Right renal cortex interstitium (tissue), 3 donors: ENCODE measurements at places on chromosomes 16 and 17. TPM values are rescaled to one million over a fixed set of nuclear protein-coding genes. Genes with fewer than 3 reads are reported as not detected.

MMP25 gene
- polyA plus RNA-seq = 0.82 TPM

TPSG1 gene
- 0.54 TPM for polyA plus RNA-seq

TP53TG3B gene
- polyA plus RNA-seq = not detected

NSRP1 gene
- polyA plus RNA-seq = 54.3 TPM

DNA sequence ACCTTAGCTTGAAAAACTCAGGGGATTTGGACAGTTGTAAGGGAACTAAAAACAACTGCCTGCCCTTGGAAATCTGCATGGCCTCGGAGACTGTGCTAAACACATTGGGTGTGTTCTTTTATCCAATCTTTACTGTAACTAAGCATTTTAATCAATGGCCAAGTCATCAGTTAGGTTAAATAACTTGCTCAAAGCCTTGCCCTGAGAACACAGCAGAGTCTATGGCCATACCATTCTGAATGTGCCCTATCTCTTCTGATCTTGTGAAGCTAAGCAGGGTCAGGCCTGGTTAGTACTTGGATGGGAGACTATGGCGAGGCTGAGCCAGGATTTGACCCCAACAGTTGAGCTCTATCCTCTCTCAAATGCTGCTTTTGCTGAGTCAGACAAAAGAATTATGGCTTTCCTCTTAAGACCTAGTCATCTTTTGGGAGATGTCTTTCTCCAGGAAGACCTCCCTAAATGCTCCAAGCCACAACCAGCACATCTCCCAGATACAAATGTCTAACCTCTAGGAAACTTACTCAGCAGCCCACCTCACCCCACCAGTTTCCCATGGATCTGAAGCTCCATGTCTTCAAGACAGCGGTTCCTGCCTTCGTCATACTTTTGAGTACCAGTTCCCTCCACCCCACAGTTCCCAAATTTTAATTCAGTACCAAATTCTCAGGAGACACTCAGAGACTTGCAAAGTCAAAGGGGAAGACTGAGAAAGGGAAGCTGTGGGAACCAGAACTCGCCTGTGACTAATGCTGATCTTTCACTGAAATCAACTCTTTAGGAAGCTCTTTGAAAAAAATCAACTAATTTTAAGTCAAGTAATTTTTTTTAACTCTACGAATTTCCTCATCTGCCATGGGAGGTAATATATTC lies 336.1 kb downstream of the MAF start:
- no peak for DNase-seq

DNA sequence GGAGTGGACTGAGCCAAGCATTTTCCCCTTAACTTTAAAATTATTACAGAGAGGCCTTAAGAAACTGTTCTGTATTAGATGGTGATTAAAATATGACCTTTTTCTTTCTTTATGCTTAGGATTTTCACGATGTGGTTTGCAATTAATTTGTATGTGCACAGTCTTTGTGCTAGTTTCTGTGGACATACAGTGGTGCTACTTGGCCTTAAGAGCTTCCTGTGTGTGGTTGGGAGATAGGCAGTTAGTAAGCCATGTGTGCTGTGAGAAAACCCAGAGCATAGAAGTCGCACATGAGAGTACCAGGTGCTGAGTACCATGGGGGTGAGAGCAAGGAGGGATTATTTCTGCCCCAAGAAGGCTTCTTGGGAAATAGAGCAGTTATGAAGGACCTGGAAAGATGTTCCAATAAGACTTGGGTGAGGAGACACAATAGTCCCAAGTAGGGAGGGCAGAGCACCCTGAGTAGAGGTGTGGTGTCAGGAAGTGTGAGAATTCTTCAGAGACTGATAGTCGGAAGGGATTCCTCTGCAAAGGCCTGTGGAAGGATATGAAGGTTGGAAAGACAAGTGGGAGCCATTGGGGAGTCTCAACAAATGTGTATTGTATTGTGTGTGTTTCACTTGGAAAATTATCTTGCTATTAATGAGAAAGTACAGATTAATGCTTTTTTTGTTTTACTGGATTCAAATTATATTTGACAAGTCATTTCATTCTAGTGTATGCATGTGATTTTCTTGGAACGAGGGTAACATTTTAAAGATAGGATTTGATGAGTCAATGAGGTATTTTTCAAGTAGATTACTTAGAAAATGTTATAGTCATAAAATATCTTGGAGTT lies 239.9 kb downstream of the PRKCA start:
- DNase-seq = no peak

- no peak for DNase-seq
These were observed 641.0 kb upstream of the EEF2KMT start for GRCh38 chr16:5738586-5738985.

DNA sequence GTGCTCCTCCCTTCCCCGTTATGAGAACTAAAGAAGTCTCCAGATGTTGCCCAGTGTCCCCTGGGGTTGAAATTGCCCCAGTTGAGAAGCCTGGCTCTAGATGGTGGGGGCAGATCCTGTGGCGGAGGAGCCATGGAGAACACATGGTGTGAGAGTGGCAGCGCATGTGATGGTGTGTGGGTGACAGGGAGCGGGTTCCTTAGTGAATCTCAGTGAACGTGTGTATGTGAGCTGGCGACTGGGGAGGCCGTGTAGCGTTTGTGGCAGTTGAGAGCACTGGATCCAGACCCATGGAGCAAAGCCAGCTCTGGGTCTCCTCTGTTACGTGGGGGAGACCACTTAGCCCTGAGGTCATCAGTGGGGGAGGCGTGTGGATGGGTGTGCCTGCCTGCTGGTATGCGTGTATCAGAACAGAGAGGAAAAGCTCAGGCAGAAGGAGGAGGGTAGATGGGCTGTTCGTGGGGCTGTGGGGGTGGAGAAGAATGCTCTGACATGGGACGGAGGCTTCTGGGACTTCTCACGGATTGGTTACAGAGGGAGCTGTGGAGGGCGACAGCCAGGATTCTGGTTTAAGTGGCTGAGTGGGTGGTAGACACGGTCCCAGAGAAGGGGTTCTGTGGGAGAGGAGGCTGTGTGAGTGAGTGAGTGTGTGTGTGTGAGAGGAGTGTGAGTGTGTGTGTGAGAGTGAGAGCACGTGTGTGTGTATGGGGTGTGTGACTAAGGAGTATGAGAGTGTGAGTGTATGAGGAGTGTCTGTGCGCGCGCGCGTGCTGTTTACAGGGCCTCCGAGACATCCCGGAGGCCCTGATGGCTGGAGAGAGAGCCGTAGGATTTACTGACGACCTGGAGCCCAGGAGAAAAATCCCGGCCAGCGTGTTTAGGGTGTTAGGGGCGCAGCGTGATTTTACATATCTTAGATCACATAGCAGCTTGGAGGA lies 193.8 kb downstream of the SNX29 start:
- no peak for DNase-seq

GRCh38 chr16:16100631-16101030 lies 122.7 kb downstream of the ABCC6 start:
- no peak for DNase-seq

DNA sequence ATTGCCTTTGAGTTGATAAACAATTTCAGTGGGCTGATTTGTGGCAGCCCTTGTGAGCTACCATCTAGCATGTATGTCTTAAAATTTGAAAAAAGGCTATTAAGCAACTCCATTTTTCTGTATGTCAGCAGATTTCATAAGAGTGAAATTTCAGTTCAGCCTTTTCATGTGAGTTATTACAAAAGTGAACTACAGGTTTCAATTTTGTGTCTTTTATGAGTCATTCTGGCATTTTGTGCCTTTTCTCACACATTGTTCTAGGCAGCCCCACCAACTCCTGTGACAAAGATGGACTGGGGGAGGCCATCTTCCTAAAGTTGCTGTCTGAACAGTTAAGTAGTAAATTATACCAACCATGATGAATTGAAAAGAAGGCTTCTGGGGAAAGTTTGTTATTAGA lies 52.1 kb downstream of the USP10 start:
- DNase-seq = no peak

DNA sequence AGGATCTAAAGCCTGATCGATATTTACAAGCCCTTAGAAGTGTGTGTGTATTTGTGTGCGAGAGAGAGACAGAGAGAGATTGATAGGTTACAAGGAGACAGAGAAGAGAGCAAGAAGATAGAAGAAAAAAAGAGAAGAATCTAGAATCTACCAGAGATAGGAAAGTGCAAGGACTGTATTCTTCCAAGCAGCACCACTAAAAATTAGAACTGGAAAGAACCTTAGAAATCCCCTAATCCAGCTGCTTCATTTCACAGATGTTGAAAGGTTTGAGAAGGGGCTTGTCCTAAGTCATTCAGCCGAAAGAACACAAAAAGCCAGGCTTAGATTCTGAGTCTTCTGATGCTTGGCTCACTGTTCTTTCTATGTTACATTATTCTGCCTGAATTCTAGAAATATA lies 92.2 kb downstream of the HS3ST3A1 start:
- no peak for DNase-seq

- no peak for DNase-seq
These were observed 49.3 kb downstream of the TRAF4 start for GRCh38 chr17:28792877-28793661.

DNA sequence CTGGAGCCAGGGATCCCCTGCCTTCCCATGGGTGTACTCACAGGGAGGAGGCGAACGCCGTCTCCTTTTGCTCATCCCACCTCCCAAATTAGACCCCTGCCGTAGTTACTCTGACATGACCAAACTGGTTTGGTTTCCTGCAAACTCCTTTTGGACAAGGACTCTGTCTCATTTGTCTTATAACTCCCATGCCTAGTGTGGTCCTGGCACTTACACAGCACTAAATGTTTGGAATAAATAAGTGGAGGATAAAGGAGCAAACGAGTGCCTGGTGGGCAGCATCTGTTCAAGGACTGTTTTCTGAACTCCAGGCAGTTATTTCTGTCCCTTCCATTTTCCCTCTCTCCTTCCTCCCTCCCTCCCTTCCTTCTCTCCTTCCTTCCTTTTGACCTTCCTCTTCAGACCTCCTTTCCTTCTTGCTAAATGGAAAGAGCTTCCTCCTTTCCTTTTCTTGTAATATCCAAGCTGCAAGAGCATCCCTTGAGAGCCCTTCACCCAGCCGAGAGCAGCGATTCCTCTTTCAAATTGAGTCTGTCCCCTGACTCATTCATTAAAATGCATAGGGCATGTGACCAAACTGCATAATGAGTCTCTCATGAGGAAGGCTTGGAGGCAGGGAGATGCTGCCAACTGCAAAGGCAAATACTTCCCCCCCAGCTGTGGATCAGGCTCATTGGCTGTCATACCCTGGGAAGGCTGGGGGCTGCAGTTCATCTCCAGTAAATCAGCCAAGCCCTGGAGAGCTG lies 36.8 kb downstream of the CHD9 start:
- no peak for DNase-seq

- DNase-seq = no peak
These were observed 181.1 kb downstream of the SEC14L1 start for GRCh38 chr17:77321649-77322513.

DNA sequence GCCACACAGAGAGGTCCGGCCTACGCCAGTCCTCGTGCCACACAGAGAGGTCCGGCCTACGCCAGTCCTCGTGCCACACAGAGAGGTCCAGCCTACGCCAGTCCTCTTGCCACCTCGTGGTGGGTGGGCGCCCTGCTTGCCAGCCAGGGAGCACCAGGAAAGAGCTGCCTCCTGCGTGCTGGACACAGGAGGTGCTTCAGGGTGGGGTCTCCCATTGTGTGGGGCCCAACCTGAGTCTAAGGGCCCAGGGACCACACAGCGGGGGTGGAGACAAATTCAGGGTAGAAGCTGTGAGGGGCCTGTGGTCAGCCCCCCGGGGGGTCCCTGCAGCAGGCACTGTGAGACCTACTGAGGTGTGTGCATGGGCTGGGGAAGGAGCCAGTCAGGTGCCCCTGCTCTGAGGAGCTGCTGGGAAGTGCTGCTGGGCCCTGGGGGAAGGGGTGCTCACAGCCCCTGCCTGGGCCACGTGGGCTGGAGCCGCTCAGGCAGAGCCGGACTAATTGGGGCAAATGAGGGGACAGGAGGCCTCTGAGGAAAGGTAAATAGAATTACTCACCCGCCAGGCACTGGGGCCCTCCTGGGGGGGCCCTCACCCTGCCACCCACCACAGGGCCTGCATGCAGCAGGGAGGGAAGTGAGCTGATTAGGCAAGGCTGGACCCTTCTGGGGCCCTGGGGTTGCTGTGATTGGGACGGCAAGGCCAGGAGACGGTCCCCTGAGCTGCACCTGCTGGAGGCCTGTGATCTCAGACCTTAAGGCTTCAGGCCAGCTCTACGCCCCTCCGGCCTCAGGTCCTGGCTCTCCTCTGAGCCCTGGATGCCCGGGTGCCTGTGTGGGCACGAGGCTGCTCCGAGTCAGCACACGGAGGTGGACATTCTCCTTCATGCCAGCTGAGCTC lies 11.0 kb downstream of the GCGR start:
- DNase-seq = no peak

GRCh38 chr17:59503500-59503899 lies 61.9 kb upstream of the DHX40 start:
- no peak for DNase-seq

DNA sequence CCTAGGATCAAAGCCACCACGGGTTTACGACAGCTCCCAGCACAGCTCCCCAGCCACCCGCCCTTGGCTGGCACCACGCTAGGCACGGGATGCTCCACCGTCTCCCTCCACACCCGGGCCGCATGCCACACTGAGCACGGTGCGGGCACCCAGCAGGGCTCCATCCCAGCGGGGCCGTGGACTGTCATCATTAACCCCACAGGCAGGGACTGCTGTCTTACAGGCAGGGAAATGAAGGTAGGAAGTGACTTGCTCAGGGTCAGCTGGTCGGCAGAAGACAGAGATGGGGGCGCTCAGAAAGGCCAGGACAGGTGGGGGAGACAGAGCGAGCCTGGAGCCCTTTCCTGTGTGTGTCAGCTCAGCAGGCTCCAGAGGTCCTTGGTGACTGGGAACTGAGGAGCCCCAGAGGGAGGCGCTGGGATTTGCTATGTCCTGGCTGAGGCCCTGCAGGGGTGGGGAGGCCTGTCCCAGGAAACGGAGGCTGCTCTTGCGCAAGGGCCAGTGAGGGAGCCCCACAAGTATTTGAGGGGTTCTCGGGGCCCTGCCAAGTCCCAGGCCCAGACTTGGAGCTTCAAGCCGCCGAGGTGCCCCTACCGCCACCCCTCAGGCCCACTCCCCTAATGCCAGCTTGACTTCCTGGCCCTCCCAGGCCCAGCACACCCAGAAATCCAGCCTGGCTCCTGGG lies 3.2 kb downstream of the UBALD1 start:
- DNase-seq = no peak

DNA sequence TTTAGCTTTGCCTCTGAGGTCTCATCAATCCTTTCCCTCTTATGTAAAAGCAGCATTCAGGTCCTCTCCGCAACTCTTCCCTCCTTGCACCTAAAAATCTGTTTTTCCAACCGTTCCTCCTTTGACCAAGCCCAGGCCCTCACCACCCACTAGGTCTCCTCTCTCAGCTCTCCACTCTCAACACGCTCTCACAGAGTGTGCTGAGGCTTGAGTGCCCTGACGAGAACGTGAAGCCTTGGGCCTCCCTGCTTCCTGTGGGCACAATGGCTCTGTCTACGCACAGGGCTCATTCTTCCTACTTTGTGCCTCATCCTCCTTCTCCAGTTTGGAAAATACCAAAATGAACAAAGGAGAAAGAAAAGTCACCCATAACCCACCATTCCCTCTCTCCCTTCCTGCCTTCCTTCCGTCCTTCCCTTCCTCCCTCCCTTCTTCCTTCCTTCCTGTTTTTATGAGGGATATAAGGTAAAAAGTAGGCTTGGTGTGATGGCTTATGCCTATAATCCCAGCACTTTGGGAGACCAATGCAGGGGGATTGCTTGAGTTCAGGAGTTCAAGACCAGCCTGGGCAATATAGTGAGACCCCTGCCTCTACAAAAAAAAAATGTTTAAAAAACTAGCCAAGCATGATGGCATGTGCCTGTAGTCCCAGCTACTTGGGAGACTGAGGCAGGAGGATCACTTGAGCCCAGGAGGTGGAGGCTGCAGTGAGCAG lies 31.3 kb upstream of the SLC39A11 start:
- no peak for DNase-seq

GRCh38 chr16:88633684-88634140 lies 4.7 kb upstream of the IL17C start:
- no peak for DNase-seq

- no peak for DNase-seq
These were observed 14.2 kb upstream of the RIPOR1 start for GRCh38 chr16:67514382-67514828.
